ENCODE measurements at places on chromosomes 5 and 9. TPM values are rescaled to one million over a fixed set of nuclear protein-coding genes. Genes with fewer than 3 reads are reported as not detected.

DNA sequence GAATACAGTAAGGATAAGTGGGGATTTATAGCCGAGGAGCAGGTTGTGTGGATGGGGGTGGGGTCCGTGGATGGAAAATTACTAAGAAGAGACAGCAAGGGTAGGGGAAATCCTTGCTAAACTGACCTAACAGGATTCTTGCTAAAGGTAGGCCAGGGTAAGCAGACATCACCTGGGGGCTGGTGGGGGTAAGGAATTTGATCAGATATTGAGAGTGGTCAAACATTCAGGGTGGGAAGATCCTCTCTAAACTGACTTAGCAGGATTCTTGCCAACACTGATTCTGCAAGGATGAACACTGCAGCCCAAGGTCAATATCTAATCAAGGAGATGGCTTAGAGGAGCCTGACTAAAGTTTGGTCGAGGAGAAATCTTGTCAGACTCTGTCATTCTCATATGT lies 2.7 kb upstream of the PLGRKT start:
- no peak overlapping the region for H3K27ac ChIP-seq
- no peak for DNase-seq
- H3K36me3 ChIP-seq, result peaks cover 9% of the 10 kb centered on the region
- peaks cover 15% of the 10 kb centered on the region for H3K4me1 ChIP-seq

DNA sequence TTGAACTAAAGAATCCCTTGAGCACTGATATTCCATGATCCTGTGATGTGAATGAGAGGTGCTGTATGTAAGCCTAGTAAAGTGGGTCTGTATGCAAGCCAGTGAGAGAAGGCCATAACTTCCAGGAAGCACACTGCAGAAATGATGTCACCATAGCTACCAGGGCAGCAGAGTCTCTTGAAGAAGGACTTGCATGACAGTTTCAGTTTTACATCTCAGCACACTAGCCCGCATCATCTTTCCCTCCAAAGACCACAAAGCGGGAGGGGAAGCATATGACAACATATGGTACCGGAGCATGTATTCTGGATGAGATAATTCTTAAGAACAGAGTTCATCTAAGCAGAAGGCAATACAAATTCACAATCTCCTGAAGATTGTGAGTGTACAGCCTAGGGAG lies 37.6 kb upstream of the MAST4 start:
- no peaks in the 10 kb centered on the region for H3K27me3 ChIP-seq
- no peak overlapping the region for H3K4me3 ChIP-seq
- no peak for DNase-seq
- H3K4me1 ChIP-seq, result no peaks in the 10 kb centered on the region

GRCh38 chr9:105447386-105447813 lies 434 bp upstream of the FSD1L start:
- H3K27me3 ChIP-seq, result no peaks in the 10 kb centered on the region
- DNase-seq, result no peak
- H3K36me3 ChIP-seq, result no peaks in the 10 kb centered on the region
- H3K4me1 ChIP-seq, result peaks cover 51% of the 10 kb centered on the region
- H3K4me3 ChIP-seq, result peak overlapping the region; percentile 88
- peak overlapping the region; percentile 89 for H3K27ac ChIP-seq

GRCh38 chr9:92543972-92544371 lies 8.2 kb upstream of the ECM2 start:
- H3K4me3 ChIP-seq, result no peak overlapping the region
- H3K27me3 ChIP-seq, result no peaks in the 10 kb centered on the region
- no peak overlapping the region for H3K27ac ChIP-seq
- DNase-seq, result no peak

- no peak overlapping the region for H3K27ac ChIP-seq
- H3K4me1 ChIP-seq, result no peaks in the 10 kb centered on the region
- H3K36me3 ChIP-seq, result no peaks in the 10 kb centered on the region
- no peaks in the 10 kb centered on the region for H3K27me3 ChIP-seq
- no peak overlapping the region for H3K4me3 ChIP-seq
Measured at GRCh38 chr9:4080921-4081895, 218.7 kb downstream of the GLIS3 start.

- no peaks in the 10 kb centered on the region for H3K4me1 ChIP-seq
- no peak overlapping the region for H3K4me3 ChIP-seq
- H3K36me3 ChIP-seq, result peaks cover 29% of the 10 kb centered on the region
- no peak overlapping the region for H3K27ac ChIP-seq
- H3K27me3 ChIP-seq, result no peaks in the 10 kb centered on the region
- DNase-seq, result no peak
Measured at GRCh38 chr9:37444890-37445289, 20.4 kb downstream of the ZBTB5 start.

The TRAF2 gene
- total RNA-seq, result 8.5 TPM

The MORN5 gene
- total RNA-seq, result not detected

The CCL28 gene
- total RNA-seq, result not detected

Measured in psoas muscle (tissue), 8 donors.